T follicular helper cell (primary cell): ENCODE measurements at places on chromosomes 1 and 21.

DNA sequence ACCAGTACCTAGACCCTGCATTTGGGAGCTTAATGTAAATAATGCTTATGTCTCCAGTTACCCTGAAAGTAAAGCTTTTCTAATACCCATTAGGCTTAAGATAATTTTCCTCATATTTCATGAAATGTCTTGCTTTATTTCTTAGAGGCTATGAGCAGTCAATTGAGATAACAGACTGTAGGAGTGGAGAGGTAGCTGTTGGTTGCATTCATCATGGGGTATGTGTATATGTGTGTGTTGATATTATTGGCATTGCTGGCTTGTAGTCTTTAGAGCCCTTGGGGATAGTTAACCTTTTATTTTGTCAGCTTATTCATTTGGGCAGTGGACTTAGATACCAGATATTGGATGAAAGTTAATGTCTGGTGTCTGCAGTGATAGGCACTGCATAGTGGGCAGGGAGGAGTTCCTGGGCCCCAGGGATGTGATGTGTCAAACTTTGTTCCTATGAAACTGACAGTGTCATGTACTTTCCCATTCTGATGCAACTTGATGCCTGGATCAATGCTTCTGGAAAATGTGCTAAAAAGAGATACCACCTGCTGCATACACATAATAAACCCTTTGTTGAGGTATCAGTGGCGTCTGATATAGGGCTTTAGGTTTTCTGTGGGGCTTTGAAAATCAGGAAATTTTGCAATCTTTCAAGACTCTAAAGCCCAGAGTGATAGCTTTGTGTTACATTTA is 83.9 kb downstream of the MAST2 start:
- DNase-seq = no peak

GRCh38 chr1:67137307-67137753 is 2.6 kb upstream of the C1orf141 start:
- no peak for DNase-seq

DNA sequence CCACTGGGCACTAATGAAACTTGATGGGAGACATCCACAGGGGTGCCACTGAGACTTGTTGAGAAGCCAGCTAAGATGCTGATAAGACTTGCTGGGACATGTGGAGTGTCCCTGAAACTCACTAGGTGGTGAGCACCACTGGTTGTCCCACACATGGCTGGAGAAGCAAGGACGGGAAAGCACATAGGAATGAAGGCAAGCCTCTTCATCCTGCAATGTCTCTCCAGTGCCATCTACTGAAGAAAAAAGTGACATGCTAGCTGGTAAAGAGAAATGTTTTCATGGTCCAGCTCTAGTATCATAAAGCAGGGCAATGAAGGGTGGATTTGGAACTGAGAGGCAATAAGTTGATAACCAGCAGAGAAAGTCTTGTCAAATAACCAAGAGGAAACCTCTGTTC is 283.0 kb downstream of the PAPPA2 start:
- no peak for DNase-seq

DNA sequence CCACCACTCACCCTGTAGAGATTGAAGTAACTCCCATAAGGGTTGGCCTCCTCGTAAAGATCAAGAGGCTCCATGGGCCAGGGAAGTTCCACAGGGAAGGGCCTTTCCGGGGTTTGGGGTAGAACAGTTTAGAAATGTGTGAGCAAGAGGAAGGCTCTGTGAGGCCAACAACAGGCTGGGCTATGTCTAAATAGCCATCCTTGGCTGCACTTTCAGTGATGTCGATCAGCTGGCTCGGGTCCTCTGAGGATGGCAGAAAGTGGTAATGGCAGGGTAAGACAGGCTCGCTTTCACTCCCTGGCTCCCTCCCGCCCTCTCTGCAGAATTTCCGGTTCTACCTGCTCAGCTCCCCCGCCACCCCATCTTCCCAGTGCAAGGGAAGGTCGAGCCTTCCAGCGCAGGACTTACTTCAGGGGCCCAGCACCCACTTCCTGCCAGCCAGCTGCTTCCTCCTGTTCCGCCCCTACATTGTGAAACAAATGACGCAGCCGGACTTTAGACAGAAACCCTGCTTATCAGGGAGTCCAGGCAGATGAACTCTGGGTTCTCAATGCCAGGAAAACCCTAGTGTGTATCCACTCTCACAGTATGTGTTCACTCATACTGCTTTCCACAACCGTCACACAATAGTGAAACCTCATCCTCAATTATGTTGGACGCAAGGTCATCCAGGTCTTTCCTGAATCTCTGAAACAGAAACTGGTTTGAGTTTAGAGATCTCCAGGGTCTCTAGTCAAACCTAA is 7.3 kb downstream of the F11R start:
- DNase-seq = peak; percentile 26

DNA sequence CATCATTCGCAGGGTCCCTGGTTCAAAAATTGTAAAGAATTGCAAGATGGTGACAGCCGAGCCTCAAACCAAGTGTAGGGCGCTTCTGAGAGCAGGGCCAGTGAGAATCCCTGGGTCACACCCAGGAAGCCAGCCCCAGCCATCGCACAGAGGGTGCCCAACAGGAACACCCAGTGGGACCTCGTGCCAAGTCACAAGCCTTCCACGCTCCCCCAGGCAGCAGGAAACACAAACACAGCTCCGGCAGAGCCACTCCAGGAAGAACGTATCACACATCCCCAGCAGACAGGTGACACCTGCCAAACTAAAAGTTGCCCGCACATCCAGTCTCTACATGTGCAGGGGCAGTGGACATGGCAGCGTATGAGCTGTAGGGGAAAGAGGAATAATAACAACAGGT is 20.2 kb downstream of the DHRS3 start:
- DNase-seq = no peak

GRCh38 chr1:26677306-26678115 is 18.3 kb upstream of the ARID1A start:
- peak; percentile 41 for DNase-seq

- no peak for DNase-seq
Measured at GRCh38 chr1:169161496-169162194, 55.2 kb downstream of the ATP1B1 start.

DNA sequence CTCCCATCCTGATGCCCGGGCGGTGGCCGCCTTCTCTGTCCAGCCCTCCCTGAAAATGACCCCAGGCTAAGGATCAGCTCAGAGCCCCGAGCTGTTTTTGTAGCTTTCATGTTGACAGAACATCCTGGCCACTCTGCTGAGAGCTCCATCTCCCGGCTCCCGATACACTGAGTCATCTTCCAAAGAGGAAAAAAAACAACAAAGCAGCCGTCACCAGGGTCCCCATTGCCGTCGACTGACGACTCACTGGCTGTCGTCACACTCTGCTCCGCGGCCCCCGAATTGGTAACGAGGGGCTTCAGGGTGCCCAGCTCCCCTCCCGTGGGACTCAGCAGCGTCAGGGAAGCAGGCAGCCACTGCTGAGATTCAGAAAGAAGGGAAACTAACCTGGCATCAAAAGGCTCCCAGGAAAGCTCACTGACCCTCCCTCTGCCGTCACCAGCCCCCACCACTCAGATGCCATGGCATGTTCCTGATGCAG is 67.2 kb downstream of the CD46 start:
- no peak for DNase-seq

GRCh38 chr1:232017057-232017456 is 390.5 kb downstream of the DISC1 start:
- DNase-seq = no peak

GRCh38 chr1:165610866-165611265 is 20.2 kb upstream of the MGST3 start:
- DNase-seq = no peak

GRCh38 chr21:32298148-32298559 is 501 bp upstream of the MRAP start:
- no peak for DNase-seq

- DNase-seq = peak; percentile 6
Measured at GRCh38 chr1:231162297-231162969, 575 bp downstream of the TRIM67 start.

DNA sequence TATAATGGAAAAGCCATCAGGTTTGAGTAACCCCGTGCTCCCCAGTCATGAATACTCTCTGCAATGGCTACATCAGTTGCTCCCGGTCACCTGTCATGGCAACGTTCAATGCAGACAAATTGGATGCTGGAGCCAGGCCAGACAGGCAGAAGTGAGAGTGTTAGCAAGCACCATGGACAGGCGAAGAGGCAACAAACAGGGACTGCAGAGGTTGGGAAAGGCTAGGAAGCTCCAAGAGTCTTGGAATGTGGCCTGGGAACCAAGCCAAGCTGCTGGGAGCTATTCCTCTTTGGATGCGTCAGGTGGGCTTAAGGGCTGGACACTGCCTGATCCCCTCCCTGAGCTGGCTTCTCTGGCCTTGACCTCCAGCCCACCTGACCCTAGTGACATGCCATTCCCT is 102.9 kb downstream of the ACTL8 start:
- DNase-seq = no peak

DNA sequence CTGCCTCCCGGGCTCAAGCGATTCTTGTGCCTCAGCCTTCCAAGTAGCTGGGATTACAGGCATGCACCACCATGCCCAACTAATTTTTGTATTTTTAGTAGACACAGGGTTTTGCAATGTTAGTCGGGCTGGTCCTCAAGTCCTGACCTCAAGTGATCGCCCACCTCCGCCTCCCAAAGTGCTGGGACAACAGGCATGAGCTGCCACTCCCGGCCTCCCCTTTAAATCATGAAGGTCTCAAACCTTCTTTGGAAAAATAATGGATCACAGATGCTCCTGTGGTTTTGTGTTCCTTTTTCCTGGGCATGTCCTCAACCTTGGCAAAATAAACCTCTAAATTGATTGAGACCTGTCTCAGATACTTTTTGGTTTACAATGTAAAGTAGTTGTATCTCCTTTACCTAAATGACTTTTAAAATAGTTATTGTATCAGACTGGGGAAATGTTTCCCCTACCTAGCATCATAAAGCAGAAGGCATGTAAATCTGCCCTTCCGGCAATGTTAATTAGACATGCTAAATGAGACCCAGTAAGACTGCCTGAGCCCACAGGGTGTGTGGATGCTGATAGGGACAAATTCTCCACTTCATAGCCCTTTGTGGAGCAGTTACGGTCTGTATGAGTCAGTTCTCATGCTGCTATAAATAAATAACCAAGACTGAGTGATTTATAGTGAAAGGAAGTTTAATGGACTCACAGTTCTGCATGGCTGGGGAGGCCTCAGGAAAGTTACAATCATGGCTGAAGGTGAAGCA is 27.8 kb downstream of the CBR1 start:
- no peak for DNase-seq

GRCh38 chr1:55572878-55573734 is 357.9 kb upstream of the USP24 start:
- no peak for DNase-seq

DNA sequence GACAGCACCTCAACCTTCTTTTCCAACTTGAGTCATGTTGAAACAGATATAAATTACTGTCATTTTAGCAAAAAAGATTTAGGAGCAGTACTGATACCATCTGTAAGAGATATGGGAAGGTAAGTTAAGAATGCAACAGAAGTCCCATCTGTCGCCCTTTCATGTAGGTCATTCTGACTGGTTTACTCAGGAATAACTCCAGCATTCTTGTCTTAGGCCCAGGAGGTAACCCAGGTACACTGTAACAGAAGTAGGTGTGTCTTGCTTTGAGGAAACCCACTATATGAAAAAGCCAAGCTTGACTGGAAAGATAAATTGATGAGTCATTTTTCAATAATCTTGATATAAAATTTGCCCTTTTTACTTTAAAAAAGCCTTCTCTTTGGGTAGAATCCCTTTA is 35.4 kb downstream of the PGM1 start:
- no peak for DNase-seq
